ENCODE measurements at places on chromosomes 1 and 21.

DNA sequence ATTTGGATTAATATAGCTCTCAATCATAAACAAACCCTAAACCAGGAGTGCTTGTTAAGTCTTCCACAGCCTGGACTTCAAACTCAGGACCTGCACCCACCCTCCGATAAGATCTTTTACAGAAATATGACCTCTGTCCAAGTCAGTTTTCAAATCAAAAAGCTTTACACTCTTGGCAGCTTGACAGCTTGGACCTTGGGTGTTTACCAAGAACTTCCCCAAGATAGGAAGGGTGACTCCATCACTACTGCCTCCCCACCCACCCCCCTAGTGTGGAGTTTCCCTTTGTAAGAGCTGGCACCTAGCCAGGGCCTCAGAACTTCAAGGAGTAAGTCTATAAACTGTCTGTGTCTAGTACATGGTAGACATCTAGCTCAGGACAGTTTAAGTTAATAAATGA is 9.6 kb downstream of the BCAR3 start:
- DNase-seq = no peak

- no peak for DNase-seq
These were observed 23.3 kb downstream of the CAPN8 start for GRCh38 chr1:223642237-223642636.

GRCh38 chr1:226572325-226572726 is 23.8 kb downstream of the STUM start:
- no peak for DNase-seq

DNA sequence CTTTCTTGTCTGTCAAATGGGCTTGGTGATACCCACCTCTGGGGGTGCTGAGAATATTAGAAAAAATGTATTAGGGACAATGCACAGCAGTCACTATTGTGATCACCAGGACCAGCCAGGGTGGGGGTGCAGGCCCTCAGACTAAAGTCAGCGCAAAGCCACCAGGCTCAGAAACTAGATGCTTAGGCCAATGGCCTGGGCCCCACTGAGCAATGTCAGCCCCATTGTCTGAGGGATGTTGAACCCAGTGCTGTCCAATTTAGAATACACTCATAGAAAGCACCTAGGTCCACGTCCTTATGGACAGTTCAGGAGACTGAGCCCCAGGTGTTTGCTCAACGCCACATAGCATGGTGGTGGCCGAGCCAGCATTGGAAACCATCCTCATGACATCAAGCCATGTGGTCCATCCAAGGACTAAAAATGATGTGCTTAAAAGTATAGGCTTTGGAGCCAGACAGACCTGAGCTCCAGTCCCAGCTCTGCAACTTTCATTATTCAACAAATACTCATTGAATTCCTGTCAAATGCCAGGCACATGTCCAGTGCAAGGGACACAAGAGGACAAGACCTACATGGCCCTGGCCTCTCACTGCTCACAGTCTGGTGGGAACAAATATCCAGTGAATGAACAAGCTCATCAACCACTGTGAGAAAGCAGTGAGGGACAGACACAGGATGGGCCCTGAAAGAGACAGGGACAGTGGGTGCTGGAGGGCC is 273.8 kb downstream of the MATN1 start:
- no peak for DNase-seq

DNA sequence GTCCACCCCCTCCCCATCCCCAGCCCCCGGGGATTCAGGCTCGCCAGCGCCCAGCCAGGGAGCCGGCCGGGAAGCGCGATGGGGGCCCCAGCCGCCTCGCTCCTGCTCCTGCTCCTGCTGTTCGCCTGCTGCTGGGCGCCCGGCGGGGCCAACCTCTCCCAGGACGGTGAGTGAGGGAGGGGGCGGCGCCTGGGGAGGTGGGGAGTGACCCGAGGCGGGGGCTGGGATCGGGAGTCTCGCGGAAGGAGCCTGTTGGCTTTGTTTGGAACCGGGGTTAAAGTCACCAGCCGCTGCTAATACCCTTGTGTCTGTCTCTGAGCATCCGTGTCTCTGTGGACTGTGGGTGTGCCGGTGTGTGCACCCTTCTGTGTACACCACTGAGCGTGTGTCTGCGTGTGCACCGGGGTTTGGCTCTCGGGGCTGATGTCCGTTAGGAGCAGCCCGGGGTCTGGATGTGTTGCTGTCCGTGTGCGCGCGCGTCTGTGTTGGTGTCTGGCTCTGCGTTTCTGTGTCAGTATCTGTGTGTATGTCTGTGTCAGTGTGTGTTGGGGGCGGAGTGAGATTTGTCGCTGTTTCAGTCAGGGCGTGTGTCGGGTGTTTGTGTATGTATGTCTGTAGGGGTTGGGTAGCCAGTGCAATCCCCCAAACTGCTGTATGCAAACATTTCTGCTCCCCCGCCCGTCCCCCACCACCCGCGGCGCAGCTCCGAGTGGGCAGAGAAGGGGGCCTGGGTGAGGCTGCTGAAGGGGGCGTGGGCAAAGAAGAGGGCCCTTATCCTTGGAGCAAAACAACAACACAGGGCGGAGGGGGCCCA is 480 bp downstream of the CADM3 start:
- DNase-seq = peak; percentile 75

- no peak for DNase-seq
These were observed 47.8 kb downstream of the ADGRL4 start for GRCh38 chr1:78958711-78959110.

GRCh38 chr1:31662463-31662862 is 17.8 kb upstream of the PEF1 start:
- no peak for DNase-seq

DNA sequence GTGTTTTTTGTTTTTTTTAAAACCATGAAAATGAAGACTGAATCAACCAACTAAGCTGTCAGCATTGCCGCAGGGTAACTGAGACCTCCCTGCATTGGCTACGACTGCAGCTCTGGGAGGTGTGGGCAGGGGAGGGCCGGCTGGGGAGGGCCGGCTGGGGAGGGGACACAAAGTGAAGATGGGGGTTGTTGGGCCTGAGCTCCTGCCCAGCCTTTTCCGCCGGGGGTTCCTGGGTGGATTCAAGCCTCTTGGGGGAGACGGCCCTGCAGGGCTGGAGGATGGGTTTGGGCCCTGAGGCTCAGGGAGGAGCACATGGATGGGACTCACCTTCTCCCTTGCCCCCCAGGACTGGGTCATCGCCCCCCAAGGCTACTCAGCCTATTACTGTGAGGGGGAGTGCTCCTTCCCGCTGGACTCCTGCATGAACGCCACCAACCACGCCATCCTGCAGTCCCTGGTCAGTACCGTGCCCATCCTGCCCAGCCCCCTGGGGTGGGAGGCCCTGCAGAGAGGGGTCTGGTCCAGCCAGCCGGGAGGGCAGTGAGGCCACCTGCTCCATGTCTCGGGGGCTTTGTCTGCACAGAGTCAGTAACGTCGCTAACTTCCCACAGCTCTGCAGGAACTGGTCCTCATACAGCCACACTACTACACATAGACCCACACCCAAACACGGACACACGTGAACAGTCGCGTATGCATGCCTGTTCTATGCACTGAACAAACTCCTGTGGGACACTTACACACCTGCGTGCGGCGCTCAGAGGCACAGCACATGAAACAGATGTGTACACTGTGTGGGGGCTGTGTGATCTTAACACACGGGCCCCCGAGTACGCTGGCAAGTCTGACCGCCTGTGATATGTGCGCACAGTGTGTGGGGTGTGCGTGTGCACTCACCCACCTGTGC is 31.5 kb downstream of the BMP8A start:
- DNase-seq = no peak

DNA sequence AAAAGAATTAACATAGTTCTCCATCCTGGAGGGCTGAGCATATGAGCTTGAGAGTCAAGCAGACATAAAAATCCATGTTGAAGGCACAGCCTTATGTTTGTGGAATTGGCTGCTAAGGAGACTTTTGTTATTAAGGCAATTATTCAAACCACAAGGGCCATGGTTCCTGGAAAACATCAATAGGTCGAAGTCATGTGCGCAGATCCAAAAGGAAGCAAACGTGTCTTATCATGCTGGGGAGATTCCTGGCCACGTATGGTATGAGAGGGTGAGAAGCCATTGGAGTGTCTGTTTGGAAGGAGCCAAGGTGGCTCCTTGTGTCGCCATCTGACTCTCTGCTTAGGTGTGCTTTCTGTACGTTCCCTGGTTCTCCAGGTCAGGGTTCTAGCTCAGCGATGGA is 61.8 kb upstream of the COA6 start:
- no peak for DNase-seq

- peak; percentile 22 for DNase-seq
These were observed 512.7 kb upstream of the ZRANB2 start for GRCh38 chr1:71593523-71593922.

GRCh38 chr1:150385537-150386445 is 21.8 kb downstream of the RPRD2 start:
- DNase-seq = no peak

GRCh38 chr1:207424570-207425131 is 29.5 kb upstream of the CR2 start:
- DNase-seq = no peak

- DNase-seq = no peak
These were observed 194.7 kb upstream of the RAB4A start for GRCh38 chr1:229076195-229076594.

GRCh38 chr1:116737855-116738321 is 16.3 kb upstream of the CD2 start:
- DNase-seq = no peak

GRCh38 chr1:84653130-84653677 is 37.1 kb downstream of the SSX2IP start:
- DNase-seq = no peak

- no peak for DNase-seq
These were observed 22.7 kb upstream of the ACTRT2 start for GRCh38 chr1:2998503-2999100.

- DNase-seq = no peak
These were observed 20.8 kb downstream of the CAMK2N1 start for GRCh38 chr1:20465187-20465586.

GRCh38 chr1:87176514-87176913 is 152.2 kb upstream of the LMO4 start:
- no peak for DNase-seq

DNA sequence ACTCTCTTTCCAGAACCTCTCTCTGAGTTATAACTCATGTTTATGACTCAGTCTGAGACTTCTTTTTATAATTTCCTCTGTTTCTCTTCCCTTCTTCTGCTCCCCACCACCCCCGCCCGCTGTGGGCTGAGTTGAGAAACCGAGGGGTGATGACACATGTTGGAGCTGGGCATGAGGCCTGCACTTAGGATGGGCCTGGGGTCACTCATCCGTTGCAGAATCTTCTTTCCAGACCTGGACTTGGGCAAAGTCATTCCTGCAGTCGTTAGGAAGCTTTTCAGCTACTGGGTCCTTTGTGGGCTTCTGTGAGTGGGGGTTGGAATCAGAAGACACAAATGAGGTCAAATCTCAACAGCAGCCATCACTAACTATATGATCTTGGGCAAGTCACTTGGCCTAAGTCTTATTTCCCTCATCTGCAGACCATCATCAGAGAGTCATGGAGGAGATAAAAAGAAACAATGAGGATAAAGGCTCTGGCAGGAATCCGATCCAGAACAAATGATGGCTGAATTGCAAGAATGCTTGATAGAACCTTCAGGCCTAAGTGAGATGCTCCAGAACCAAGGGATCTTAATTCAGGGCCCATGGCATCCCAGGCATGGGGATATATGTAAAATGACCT is 53.4 kb downstream of the RPS6KA1 start:
- no peak for DNase-seq

DNA sequence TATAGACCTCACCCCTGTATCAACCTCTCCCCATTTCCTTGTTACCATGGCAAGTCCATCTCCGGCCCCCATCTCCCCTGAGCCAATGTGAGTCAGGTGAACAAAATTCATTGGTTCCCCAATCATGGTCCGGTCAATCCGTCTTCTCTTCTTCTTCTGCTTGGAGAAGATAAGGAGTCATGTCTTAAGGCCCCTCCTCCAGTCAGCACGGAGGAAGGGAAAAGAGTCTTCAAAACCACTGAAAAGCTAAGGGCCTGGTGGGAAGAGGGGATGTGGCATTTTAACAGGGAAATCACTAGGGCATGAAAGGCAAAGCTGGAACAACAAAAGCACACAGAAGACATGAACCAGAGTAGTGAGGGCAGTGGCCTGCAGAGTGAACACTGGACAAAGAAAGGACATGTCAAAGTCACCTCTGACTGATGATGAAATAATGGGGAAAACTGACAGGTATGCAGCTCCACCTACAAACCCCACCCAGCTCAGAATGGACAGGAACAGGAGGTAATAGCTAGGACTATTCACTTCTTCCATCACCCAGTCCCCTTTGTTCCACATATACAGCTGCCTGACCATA is 4.4 kb downstream of the CDC42SE1 start:
- no peak for DNase-seq

DNA sequence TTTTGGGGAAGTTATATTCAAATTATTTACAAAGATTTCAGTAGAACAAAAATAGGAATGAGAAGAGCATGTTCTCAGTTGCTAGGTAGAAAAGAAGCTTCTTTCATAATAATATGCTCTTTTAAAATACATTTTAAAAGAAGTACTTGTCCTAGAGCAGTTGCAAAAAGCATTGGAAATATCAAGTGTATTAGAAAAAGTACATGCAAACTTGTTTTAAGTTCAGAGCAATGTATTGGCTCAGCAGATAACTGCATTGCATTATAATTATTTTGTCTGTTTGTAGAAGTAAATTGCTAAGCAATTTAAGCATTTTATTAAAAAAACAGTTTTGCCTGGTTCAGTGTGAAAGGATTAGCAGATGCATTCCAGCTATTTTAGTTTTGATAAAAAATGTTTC is 806.4 kb downstream of the USP25 start:
- no peak for DNase-seq

DNA sequence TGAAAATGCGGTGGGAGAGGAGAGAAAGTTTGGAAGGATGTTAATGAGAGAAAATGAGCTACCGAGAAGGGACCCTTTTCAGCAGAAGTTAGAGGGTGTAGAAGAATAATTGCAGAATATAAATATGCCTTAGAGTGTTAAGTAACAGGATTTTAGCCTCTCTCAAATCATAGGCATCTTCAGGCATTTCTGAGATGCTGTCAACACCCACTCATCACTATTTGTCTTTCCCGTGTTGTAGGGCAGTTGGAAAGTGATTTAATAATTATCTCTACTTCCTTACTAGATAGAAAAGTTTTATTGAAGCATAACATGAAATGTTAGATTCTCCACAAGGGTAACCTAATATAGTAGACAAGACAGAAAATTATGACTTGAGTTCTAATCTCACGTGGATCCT is 96.4 kb upstream of the RGS4 start:
- DNase-seq = no peak

DNA sequence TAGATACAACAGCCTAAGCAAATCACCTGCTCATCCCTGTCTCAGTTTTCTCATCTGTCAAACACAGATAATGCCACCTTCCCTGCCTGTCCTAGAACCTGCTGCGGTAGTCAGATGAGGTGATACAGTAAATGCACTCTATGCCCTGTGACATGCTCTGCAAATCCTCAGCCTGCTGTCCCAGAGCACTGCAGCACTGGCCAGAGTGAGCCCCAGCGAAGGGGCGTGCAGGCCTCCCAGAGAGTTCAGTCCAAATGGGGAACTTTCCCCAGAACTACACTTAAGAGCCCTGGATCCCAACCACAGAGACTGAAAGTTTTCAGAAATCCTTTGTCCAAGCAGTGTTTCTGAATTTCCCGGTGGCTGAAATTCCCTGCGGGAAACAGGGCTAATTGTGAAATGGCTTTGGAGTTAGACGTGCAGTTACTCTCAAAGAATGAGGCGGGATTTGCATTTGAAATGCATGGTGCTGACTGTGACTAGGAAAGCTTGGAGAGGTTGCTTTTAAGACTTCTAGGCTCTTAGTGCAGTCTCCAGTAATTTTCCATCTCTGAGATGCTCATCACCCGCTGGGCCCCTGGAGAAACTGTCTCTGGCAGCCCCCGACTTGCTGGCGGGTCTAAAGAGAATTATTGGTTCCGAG is 206.5 kb upstream of the AJAP1 start:
- no peak for DNase-seq

- no peak for DNase-seq
These were observed 5.2 kb downstream of the RCC1 start for GRCh38 chr1:28510970-28511440.
